ENCODE measurements at places on chromosomes 4 and X.

GRCh38 chr4:149279331-149279730 is 536.3 kb downstream of the IQCM start:
- DNase-seq: peak; percentile 10

- DNase-seq: no peak
Observed at GRCh38 chr4:138021139-138021830, 220.9 kb downstream of the SLC7A11 start.

- DNase-seq: no peak
Observed at GRCh38 chr4:145812919-145813318, 125.7 kb downstream of the ZNF827 start.

DNA sequence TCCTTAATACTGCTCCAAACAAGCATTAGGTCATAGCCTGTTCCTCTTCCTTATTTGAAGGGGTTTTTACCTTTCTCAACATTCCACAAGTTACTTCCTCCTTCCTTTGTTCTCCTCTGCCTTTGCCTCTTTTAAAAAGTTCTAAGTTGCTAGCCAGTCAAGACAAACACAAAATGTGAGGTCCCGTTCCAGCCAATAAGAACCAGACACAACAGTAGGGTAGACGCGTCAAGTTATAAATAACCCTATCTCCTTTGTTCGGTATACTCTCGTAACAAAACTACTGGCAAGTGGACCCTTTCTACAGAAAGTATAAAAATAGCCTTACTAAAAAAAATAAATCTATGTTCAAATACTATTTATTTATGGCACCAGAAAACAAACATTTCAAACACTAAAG is 6.3 kb upstream of the ACE2 start:
- no peak for DNase-seq

- no peak for DNase-seq
Observed at GRCh38 chr4:1295405-1296055, 5.8 kb downstream of the MAEA start.

DNA sequence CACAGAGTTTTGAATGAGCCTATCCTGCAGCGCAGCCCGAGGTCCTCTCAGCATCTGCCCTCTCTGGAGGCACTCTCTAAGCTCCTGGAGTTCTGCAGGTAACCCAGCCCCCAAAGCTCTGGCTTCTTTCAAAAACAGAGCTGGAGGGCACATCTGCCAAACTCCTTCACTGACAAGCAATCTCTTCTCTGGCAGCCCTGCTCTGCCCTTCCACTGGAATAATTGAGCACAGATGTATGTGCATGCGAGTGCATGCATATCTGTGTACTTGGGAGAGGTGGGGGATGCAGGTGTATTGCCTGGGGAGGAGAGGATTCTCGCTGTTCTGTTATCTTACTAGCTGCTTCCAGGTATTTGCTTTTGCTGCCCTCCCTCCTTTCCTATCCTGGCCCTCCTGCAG is 22.2 kb upstream of the PLP1 start:
- DNase-seq: no peak

- peak; percentile 51 for DNase-seq
Observed at GRCh38 chrX:40109288-40110008, 11.7 kb upstream of the BCOR start.

GRCh38 chr4:143375326-143376073 is 38.8 kb downstream of the GAB1 start:
- DNase-seq: peak; percentile 44

DNA sequence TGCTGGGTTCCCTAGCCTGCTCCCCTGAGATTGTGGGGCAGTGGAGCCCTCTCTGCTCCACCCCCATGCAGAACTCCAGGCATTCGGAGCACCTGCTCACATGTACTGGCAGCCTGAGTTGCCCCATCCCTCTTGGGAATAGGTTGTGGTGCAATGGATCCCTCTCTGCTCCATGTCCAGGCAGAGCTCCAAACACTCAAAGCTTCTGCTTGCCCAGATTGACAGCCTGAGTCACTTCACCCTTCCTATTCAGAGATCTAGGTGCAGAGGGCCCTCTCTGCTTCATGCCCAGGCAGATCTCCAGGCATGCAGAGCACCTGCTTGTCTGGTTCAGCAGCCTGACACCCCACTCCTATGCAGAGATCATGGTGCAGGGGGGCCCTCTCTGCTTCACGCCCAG is 18.6 kb upstream of the TEX13B start:
- DNase-seq: no peak

DNA sequence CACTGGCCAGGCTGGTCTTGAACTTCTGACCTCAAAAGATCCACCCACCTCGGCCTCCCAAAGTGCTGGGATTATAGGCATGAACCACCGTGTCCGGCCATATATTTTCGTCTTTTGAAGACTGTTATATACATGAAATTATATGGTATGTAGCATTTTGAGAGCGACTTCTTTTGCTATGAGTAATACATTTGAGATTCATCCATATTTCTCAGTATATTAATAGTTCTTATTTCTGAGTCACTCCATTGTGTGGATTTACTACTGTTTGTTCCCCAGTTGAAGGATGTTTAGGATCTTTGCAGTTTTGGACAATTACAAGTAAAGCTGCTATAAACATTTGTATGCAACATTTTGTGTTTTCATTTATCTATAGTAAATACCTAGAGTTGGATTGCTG is 34.9 kb downstream of the GNL3L start:
- DNase-seq: no peak
